ENCODE measurements at places on chromosomes 3 and 15.
A peak's percentile ranks its signal among the peaks of the same experiment; 100 is the strongest.

DNA sequence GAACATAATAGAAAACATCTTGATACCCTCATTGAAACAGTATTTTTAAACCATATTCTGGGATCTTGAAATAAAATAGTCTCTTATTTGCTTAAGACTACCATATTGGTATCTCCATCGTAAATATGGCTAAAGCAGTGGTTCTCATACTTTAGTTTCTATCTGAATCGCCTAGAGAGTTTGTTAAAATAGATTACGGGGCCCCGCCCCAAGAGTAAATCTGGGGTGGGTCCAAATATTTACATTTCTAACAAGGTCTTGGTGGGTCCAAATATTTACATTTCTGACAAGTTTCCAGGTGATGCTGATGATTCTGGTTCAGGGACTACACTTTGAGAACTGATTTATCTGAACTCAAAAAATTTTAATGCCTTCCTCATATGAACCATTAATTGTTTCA lies 45.3 kb downstream of the TSC22D2 start:
- DNase-seq = no peak

DNA sequence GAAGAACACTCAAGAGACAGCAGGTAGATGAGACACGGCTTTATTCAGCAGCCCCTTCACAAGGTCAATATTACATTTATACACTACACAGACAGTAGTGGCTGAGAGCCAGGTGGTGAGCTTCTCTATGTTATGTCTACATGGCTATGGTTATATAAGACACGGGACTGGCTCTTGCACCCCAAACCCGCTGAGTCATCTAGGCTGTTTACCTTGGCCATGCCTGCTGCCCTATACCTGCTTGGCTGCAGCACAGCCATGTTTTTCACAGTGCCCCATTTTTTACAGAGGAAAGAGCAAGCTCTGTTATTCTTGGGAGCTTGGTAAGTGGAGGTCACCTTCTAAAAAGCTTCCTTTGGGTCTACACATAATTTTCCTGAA lies 231.6 kb downstream of the IGSF11 start:
- no peak for DNase-seq

- DNase-seq = no peak
Measured at GRCh38 chr3:171804618-171805389, 5.5 kb downstream of the PLD1 start.

GRCh38 chr15:67080900-67081431 lies 15.6 kb downstream of the SMAD3 start:
- no peak for DNase-seq

DNA sequence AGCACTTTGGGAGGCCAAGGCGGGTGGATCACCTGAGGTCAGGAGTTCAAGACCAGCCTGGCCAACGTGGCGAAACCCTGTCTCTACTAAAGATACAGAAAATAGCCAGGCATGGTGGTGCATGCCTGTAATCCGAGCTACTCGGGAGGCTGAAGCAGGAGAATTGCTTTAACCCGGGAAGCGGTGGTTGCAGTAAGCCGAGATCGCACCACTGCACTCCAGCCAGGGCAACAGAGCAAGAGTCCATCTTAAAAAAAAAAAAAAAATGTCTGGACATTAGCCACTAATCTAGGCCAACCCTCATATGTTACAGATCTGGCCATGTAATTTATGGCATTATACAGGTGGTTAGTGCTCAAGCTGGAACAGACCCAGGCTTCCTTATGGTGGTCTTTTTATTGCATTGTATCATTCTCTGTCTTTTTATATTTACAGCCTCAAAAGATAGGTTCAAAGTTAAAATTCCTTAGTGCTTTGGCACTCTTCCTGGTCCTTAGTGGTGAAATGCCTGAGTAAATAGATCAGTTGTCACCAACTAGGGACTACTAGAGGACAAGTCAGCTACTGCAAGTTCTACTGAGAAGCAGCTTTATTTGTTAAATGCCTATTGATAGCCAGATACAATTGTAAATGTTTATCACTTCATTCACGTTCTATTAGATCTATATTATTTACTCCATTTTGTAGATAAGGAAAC lies 16.0 kb downstream of the STARD9 start:
- no peak for DNase-seq

GRCh38 chr3:56989169-56989976 lies 71.1 kb upstream of the SPATA12 start:
- no peak for DNase-seq

DNA sequence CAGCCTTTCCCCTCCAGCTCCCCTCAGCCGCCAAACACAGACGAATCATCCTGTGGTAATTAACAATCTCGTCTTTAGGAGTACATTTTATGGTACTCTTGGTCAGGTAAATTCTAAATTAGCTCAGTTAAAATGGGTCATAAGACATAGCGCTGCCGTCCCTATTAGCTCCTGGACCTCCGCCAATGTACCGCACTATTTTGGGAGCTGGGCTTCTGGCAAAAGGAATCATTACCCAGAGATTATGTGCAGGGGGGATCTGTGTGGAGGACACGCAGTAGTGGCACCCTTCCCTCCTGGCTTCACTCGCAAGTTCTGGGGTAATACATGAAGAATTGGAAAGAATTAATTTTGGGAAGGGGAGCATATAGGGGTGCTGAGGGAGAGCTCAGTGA lies 68.6 kb upstream of the ONECUT1 start:
- no peak for DNase-seq

GRCh38 chr15:70880781-70881180 lies 11.5 kb downstream of the THAP10 start:
- DNase-seq = no peak

DNA sequence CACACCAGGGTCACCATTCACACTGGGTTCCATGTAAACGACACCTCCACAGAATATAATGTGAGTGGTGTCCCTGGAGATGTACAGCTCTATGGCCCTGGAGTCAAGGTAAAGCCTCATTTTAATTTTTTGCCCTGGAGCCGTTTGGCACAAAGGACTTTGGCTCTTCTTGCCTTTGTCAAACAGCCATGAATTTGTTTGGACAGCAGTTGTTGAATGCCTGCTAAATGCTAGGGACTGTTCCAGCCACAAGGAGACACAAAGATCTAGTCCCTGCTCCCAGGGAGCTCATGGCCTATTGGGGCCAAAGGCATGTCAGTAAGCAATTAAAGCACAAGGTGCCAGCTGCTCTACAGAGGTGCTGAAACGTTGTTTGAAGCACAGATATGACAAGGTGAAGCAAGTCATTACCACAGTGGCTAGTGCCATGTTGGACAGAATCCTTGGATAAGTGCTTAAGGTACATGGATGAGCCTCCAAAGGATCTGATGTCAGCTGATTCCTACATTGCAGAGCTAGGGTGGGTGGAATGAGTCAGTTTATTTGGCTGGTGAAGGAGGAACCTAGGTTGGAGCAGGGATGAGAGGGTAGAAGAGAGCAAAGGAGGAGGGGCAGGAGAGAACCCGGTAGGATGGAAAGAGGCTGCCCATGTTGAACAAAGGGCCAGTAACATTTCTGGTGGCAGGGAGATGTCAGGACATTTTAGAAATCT lies 171.9 kb upstream of the CTDSPL start:
- no peak for DNase-seq

- no peak for DNase-seq
Measured at GRCh38 chr15:58139989-58140522, 1.9 kb downstream of the AQP9 start.

DNA sequence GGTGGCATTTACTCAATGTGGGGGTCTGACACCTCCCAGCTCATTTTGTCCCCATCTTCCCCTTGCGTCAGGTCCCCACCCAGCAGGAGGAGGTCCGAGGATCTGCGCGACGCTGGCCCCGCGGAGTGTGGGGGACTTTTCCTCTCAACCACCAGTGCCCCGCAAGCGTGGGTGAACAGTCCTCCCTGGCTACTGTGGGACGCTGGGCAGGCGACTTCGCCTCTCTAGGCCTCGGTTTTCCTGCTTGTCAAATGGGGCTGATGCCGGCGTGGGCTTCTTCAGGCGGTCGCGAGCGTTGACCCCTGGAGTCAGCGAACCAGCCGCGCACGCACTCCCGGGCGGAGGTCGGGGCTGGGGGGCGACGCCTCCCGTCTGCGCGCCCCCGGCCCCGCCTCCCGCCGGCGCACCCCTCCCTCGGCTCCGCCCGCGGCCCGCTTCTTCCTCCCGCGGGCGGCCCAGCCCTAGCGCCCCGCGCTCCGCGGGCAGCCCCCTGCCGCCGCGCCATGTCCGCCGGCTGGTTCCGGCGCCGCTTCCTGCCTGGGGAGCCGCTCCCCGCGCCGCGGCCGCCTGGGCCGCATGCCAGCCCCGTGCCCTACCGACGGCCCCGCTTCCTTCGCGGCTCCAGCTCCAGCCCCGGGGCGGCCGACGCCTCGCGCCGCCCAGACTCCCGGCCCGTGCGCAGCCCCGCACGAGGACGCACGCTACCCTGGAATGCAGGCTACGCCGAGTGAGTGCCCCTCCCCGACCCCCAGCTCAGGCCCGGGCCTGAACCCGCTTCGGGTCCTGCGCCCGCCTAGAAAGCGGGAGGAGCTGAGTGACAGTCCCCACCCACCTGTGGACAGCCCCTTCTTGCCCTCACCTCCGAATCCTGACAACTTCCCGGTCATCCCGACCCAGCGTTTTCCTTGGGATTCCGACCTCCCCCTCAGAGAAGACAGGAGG lies at the start of gene PPM1M:
TSS of gene PPM1M (plus strand) at position 438 of the 942 bp plus-strand sequence. CDS start at position 504, 66 bp downstream.
- no peak for DNase-seq

GRCh38 chr3:73060302-73060723 lies 1.1 kb upstream of the EBLN2 start:
- DNase-seq = no peak

- no peak for DNase-seq
Measured at GRCh38 chr15:76313731-76314130, 2.5 kb upstream of the ETFA start.

- DNase-seq = no peak
Measured at GRCh38 chr3:69762768-69763229, 23.5 kb downstream of the MITF start.

- peak; percentile 4 for DNase-seq
Measured at GRCh38 chr3:10602769-10603768, 97.7 kb upstream of the ATP2B2 start.

DNA sequence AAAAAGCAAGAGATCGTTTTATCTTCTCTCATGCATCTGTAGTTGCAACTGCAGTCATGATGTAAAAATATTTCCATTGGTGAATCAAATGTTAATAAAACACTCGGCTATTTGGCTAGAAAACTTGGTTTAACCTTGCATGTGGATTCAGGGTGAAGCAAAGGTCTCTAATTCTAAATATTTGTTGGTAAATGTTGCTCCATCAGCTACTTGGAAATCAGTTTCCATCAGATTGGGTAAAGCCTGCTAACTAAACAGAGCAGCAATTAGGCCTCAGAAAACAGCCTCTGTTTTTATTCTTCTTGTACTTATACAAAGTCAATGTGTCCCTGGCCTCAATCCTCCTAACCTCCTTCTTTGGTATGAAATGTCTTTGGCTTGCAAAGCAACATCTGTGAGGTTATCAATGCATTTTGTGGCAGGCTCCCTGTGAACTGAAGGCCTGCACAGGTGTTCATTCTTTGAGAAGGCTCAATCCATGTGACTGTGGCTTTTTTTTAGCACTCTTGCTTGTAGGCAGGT lies 312.3 kb downstream of the WDR72 start:
- DNase-seq = no peak

DNA sequence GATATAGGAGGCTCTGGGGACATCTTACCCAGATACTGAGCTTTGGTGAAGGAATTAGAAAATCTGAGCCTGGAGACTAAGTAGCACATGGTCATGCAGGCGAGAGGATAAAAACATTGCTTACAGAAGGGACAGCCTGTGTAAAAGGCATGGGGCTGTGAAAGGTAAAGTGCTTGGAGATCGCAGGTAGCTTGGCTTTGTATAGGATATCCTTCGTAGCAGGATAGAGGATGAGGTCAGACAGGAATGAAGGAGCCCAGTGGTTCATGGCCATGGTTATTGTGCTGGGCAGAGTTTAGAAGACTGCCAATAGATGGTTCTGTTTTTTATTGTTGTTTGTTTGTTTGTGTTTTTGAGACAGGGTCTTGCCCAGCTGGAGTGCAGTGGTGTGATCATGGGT lies 82.5 kb downstream of the SLMAP start:
- DNase-seq = no peak

DNA sequence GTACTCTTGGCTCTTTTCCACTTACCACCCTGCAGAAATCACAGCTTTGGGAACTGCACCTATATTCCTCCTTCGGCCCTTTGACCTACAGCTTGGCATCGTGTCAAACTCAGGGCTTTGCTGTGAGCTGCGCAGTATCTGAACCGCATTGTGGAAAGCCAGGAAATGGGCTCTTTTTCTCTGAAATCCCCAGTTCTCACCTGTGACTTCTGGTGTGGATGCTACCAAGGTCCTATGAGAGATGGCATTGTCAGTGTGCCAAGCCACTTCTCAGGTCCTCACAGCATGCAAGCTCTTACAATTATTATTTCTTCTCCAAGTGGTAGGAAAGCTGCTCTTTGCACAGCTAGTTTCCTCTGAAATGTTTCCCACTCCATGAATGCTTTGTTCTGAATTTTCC lies 450.6 kb upstream of the TBL1XR1 start:
- no peak for DNase-seq

GRCh38 chr3:33061782-33062181 lies 35.2 kb downstream of the GLB1 start:
- DNase-seq = no peak

DNA sequence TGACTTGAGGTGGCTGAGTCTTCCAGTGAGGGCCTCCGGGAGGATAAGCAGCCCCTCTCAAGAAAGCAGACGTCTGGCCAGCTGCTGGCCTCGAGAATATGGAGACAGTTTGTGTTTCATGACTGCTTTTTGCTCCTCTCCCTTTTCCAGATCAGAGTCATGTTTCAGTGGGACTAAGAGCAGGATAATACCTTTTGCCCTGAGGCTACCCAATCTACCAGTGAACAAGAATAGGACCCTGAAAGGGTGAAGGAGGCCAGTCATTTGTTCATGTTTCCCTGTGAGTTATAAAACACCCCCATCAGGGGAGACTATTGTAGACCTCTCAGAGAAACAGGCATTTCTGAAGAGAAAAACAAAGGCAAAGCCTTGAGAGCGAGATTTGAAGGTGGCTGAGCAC lies 137.4 kb downstream of the RYR3 start:
- DNase-seq = no peak

GRCh38 chr3:5202222-5202621 lies 14.7 kb downstream of the EDEM1 start:
- no peak for DNase-seq

GRCh38 chr3:137669519-137670060 lies 94.5 kb upstream of the SOX14 start:
- DNase-seq = no peak

DNA sequence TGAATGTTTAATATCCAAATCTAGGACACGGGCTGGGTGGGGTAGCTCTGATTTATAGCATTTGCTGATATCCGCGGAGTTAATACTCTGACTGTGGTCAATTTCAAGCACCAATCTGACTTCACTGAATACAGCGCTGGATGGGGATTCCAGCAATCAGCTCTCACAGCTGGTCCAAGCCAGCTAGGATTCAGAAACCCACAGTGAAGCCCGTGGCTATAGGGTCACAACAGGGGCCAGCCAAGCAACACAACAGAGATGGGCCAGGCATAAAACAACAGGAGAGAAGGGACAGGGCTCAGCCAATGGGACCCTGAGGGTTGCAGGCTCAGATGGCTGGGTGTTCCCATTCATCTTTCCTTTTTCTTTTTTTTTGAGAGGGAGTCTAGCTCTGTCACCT lies 5.4 kb upstream of the LMAN1L start:
- DNase-seq = no peak

- DNase-seq = no peak
Measured at GRCh38 chr3:31048143-31048542, 153.7 kb upstream of the GADL1 start.

Measured in stimulated activated CD8-positive, alpha-beta memory T cell treated with anti-CD3 and anti-CD28 coated beads, Interleukin-2, amount 100 ng/mL, for 1 hour (primary cell).